ENCODE measurements at places on chromosomes 1 and 21. TPM values are rescaled to one million over a fixed set of nuclear protein-coding genes. Genes with fewer than 3 reads are reported as not detected.

Gene ATP8B2
- total RNA-seq: 23.7 TPM

Gene AGMAT
- not detected for total RNA-seq

Gene NPHS2
- not detected for total RNA-seq

Gene NMNAT2
- total RNA-seq: 23.3 TPM

Gene TCEA3
- total RNA-seq: 32.9 TPM

Gene CNIH3
- total RNA-seq: 0.88 TPM

Gene ZSWIM5
- total RNA-seq: 1.3 TPM

Gene PEAR1
- total RNA-seq: 10.4 TPM

Gene LCE1F
- total RNA-seq: not detected

Gene LCE3D
- not detected for total RNA-seq

Gene HMGN1
- 73.2 TPM for total RNA-seq

Gene INAVA
- total RNA-seq: not detected

Gene C4BPB
- 2.4 TPM for total RNA-seq

Gene FAM177B
- not detected for total RNA-seq

Gene PRKCZ
- total RNA-seq: 12.4 TPM

Gene ATP1A4
- total RNA-seq: 0.13 TPM

Gene CHI3L2
- 11.7 TPM for total RNA-seq

Gene MMP23B
- 9.5 TPM for total RNA-seq

Gene OR14K1
- not detected for total RNA-seq

Gene EYA3
- 18.8 TPM for total RNA-seq

Gene ASCL5
- total RNA-seq: not detected

Gene RAB7B
- 2.4 TPM for total RNA-seq

Measured in left cardiac atrium (tissue), 4 donors.